COLO829 (cell line): ENCODE measurements at places on chromosomes 3 and 15.

DNA sequence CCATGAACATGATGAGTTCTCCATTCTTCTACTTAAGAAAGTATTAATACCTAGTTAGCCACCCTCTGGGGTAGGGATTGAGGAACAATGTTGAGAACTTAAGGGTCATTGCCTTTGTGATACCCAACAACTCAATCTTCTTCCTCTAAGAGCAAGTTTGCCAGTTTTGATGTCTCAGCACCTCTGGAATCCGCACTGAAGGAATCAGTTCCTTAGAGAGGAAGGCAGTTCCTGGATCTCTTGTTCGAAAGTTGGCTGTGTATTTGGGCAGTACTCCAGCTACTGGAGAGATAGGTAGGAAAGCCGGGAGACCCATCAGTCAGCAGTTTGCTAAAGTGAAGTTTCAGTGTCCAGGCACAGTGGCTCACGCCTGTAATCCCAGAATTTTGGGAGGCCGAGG, 35.6 kb upstream of the MTHFS start:
- no peak for DNase-seq

DNA sequence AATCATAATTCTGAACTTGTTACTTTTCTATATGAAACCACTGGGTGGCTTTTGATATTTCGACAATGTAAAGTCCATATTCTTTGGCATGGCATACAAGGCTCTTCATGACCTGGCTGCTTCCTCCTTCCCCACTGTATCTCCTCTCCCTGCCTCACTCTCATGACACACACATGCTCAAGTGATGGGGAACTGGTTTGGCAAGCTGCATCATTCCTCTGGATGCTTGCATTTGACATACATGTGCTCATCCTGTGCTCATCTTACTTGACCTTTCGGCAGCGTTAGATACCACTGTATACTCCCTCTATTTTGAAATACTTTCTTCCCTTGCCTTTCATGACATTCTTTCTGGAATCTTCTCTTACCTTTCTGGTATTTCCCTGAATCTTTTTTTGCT, 51.8 kb upstream of the ZDHHC23 start:
- DNase-seq, result no peak

GRCh38 chr15:60697750-60698149, 218.8 kb upstream of the ICE2 start:
- DNase-seq, result no peak

DNA sequence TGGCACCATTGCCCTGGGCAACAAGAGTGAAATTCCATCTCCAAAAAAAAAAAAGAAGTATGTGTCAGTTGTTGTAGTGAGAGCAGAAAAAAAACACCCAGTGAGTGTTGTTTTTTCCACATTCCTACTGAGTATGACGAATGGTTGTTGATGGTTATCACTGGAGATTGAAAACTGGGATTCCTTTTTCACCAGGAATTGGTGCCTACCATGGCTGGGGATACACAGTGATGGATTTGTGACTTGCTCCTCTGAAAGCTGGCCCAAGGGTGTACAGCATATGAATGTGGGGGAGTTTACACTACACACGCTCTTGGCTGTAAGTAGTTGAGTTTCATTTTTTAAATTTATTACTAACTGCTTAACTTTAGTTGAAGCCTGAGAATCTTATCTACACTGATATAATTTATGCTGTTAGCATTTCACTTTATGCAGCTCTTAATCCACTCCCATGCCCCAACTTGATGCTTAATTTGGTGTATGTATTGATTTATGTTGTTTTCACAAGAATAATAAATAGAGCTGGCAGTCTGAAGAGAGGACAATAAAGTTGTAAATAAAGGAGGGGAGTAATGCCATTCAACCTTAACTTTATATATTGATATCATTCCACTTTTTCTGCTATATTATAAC, 56.0 kb upstream of the MME start:
- DNase-seq, result no peak

DNA sequence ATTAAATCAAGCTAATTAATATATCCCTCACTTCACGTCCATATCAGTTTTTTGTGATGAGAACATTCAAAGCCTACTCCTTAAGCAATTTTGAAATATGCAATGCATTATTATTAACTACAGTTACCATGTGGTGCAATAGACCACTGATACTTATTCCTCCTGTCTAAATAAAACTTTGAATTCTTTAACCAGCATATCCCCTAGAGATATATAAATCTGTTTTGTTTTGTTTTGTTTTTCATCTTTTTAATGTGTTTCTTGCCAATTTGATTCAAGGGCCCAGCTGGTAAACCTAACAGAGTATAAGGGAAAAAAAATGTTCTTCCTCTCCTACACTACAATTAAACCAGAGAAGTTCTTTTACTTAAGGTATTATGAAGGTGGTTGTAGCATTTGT, 524.2 kb downstream of the NAALADL2 start:
- DNase-seq, result no peak

DNA sequence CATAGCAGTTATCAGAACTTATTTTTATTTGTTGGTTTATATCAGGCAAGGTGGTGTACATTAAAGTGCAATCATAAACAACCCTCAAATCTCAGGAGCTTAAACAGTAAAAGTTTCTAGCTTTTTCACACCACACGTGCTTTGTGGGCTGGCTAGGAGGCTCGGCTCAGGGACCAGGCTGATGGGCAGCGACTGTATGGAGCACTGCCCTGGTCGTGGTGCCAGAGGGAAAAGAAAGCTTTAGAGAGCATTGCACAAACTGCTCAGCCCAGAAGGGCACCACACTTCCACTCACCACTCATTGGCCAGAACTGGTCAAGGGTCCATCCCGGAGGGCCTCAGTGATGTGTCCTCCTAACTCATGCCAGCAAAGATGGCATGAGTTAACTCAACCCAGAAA, 123.2 kb downstream of the AQP9 start:
- DNase-seq, result no peak

- DNase-seq, result no peak
These were observed 239.2 kb upstream of the ATP10A start for GRCh38 chr15:26102365-26102764.
